ENCODE measurements at places on chromosomes 5 and 9.

GRCh38 chr5:24598956-24599355 is 45.8 kb downstream of the CDH10 start:
- DNase-seq: no peak

GRCh38 chr5:92652756-92653155 is 928.3 kb downstream of the NR2F1-AS1 start:
- no peak for DNase-seq

DNA sequence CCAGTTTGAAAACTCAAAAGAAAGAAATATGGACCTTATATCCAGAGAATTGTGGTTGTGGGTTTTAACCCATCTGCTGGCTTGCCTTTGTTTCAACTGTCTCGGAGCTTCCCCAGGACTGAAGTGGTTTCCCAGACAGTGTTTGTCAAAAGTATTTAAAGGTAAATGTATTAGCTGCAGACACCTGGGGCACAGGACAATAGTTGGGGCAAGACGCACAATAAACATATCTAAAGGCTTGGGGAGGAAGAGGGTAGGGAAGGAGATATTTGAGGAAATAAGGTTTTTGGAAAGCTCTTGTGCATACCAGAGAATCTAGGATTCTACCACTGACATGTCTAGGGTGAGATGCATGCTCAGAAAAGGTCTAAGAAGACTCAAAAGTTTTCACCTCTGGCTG is 99.0 kb downstream of the ADAMTS2 start:
- no peak for DNase-seq

- DNase-seq: no peak
Measured at GRCh38 chr5:34001241-34001841, 6.5 kb downstream of the AMACR start.

GRCh38 chr5:120640778-120641177 is 176.7 kb downstream of the PRR16 start:
- no peak for DNase-seq

- no peak for DNase-seq
Measured at GRCh38 chr9:133995012-133995896, 3.1 kb upstream of the VAV2 start.

Data from CD14-positive monocyte (primary cell).